Central memory CD4-positive, alpha-beta T cell (primary cell): ENCODE measurements at places on chromosomes 2 and 18.

DNA sequence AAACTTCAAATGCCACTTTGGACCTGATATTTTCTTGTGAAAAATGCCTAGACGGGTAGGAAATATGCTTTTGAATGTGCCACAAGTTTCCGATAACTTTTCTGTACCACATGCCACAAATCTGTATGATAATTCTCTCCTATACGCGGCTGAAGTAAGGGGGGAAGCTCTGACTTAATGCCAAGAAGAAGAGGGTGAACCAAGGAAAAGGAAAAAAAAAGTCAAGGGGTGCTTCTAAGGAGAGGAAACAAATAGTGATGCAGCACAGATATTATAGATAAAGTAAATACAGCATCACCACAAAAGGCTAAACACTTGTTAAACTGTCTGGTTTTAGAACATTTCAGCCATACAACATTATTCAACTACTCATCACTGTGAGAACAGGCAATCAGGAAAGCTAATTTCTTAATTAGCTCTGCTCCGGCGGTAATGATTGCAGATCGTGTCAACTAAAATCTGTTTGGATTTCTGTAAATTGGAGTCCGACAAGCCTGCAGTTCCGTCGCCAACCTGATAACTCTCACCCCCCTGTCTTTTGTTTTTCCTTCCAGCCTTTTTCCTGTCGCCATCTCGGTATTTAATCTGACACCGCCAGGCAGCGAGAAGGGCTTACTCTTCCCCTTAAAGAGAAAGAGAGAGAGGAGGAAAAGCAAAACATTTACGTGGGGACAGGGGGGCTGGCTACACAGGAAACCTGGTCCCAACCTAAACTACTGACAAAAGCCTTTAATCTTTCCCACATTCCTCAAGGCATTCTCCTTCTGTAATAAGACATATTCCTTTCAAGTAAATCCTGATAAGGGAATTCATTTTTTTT lies 67.5 kb downstream of the ZEB2 start:
- DNase-seq: no peak

DNA sequence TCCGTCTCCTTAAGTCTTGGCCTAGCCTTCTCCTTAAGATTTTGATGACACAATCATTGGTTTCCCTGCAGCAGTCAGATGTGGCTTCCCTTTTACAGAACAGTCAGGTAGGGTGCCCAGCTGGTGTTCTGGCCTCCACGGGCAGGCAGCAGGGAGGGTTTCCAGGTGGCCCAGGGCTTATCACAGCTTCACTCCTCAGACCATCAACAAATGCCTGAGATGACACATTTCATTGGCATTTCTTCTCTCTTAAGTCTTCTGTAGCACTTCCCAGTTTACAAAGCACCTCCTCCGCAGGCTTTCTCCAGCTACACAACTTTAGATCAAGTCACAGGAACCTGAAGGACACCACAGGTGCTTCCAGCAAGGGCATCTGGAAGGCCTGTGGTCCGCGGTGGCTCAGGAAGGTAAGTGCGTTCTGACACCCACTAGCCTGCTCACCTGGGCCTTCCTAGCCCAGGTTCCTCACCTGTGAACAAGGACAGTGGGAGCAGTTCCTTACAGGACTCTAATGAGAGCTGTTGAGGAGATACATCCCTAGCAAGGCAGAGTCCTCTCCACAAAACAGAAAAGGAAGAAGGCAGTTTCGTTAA lies 37.6 kb downstream of the PTPN18 start:
- no peak for DNase-seq

GRCh38 chr2:199810422-199811171 lies 40.4 kb downstream of the FTCDNL1 start:
- no peak for DNase-seq

GRCh38 chr18:44849361-44849760 lies 168.7 kb downstream of the SETBP1 start:
- DNase-seq: no peak

DNA sequence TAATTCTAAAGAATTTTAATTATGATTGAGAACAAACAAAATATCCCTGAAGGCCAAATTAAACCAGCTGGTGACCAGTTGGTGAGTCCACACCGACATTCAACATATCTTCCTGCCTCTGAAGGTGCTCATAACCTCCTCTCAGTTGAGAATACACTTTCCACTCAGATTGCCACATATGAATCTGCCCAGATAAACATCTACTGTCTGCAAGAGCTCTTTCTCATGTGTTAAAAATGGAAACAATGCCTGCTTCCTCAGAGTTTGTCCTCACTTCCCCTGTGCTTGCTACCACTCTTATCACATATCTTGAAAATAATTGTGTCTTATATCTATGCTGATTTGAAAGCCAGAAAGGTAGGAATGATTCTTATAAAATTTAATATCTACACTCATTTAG lies 177.7 kb upstream of the GULP1 start:
- DNase-seq: no peak

- no peak for DNase-seq
These were observed 139.6 kb upstream of the DCC start for GRCh38 chr18:52200406-52200805.

GRCh38 chr18:77059294-77059916 lies 73.2 kb downstream of the MBP start:
- no peak for DNase-seq

DNA sequence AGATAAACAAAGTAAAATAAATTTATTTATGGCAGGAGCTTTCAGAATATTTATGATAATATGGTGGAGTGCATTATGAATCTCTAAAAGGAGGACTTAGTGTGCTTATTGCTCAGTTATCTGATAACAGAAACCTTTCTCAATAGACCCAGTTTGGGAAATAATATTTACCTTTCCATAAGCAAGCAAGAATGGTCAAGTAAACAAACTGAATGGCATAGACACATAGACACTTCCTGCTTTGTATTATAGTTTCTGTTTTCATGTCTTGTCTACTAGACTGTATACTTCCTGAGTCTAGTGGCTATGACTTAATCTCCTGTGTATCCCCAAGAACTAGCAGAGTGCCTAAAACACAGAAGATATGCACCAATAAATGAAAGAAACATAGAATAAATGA lies 87.8 kb downstream of the UPP2 start:
- DNase-seq: no peak

DNA sequence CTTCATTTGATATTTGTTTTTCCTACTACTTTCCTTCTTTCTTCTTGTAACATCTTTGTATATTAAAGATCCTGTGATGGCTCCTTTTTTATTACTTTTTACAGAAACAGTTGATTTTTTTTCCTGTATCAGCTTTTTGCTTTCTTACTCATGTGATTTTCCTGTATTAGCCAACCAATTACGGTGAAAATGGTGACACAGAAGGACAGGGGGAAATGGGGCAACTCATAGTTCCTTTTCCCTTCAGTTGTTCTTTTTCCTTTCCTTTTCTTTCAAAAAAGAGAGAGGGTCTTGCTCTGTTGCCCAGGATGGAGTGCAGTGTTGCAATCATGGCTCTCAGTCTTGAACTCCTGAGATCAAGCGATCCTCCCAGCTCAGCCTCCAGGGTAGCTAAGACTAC lies 117.8 kb downstream of the ATL2 start:
- DNase-seq: no peak

GRCh38 chr18:29874519-29875098 lies 1167.9 kb downstream of the DSC3 start:
- no peak for DNase-seq

DNA sequence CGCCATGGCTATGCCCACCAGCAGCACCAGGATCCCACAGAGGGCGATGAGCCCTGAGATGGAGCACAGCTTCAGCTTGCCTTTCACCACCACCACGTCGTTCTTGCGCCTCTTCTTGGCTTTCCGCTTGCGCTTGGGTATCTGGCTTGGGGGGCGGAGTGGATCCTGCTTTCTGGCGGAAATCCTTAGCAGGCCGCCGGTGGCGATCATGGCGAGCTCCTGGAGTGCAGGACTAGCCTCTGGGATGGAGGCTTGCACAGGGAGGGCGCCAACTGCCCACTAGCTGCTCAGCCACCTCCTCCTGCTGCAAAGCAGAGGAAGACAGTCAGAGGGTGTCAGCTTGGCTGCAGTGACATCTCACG lies 3.5 kb downstream of the TMEM200C start:
- DNase-seq: no peak

- DNase-seq: peak; percentile 91
These were observed 53.7 kb downstream of the EPHA4 start for GRCh38 chr2:221518201-221518934.

- DNase-seq: no peak
These were observed 29.8 kb downstream of the MAPRE3 start for GRCh38 chr2:27000228-27000627.

GRCh38 chr2:23360571-23361125 lies 24.3 kb upstream of the KLHL29 start:
- no peak for DNase-seq

- peak; percentile 33 for DNase-seq
These were observed 47.4 kb upstream of the NXPH2 start for GRCh38 chr2:138827426-138828054.

DNA sequence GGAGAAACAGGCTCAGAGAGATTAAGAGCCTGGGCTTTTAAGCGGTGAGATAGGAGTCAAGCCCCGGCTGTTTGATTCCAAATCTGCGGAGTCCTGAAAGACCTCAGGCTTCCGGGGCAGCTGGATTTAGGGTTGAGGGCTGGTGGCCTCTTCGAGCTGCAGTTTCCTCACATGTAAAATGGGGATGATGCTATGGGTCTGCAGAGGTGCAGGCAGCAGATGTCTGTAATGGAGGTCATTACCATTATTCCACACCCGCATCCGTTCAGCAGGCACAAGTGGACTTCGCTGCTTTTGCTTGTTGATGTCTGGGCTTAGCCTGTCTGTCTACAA lies 175.6 kb upstream of the HS6ST1 start:
- DNase-seq: no peak

DNA sequence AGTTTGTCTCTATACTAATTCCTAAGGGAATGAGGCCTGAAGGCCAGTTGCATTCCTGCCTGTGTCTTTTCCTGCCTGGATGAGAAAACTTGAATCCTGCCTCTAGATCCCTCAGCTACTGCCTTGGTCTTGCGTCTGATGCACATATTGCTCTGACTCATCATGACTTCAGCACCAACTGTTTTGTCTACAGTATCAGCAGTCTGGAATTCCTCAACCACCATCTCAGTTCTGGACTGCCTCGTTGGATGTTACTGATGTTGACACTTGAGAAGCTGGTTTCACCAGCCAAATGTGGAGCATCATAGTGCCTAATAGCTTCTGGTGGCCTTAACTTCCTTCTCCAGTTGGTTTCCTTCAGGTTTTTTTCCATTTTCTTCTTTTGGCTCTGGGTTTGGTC lies 211.0 kb downstream of the CTNNA2 start:
- DNase-seq: no peak

GRCh38 chr2:181190711-181191110 lies 210.3 kb downstream of the UBE2E3 start:
- no peak for DNase-seq

GRCh38 chr2:11309706-11310105 lies 34.7 kb downstream of the ROCK2 start:
- no peak for DNase-seq
